Progenitor cell of endocrine pancreas (in vitro differentiated cells): ENCODE measurements at places on chromosomes 6 and 20.

DNA sequence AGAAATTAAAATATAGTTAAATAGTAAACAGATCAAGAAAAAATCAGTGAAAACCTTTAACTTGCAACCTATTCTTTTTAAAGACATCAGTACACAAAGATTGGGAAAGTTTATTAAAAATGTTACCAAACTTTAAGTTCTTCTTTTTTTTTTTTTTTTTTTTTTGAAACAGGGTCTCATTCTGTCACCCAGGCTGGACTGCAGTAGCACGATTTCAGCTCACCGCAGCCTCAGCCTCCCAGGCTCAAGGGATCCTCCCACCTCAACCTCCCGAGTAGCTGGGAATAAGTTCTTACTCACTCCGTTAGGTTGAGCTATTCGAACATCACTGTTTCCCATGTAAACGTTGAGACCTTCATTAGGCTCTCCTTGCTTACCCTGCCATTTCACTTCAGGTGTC, 5.6 kb downstream of the MAP3K5 start:
- DNase-seq = no peak

DNA sequence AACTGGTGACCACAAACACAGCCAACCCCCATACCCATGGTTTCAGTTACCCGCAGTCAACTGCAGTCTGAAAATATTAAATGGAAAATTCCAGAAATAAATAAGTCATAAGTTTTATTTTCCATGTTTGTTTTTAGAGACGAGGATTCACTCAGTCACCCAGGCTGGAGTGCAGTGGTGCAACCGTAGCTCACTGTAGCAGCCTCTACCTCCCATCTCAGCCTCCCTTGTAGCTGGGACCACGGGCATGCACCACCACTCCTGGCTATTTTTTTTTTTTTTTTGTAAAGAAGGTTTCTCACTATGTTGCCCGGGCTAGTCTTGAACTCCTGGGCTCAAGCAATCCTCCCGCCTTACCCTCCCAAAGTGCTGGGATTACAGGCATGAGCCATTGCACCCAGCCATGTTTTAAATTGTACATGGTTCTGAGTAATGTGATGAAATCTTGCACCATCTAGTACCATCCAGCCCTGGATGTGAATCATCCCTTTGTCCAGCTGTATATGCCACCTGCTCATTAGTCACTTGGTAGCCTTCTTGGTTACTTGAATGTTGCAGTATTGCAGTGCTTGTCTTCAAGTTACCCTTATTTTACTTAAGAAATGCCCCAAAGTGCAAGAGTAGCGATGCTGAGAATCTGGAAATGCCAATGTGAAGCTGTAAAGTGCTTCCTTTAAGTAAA, 14.5 kb downstream of the CSNK2A1 start:
- no peak for DNase-seq

- DNase-seq = no peak
These were observed 33.0 kb downstream of the METTL24 start for GRCh38 chr6:110325197-110325596.

GRCh38 chr6:31737315-31737990, 1.1 kb upstream of the CLIC1 start:
- DNase-seq = no peak

DNA sequence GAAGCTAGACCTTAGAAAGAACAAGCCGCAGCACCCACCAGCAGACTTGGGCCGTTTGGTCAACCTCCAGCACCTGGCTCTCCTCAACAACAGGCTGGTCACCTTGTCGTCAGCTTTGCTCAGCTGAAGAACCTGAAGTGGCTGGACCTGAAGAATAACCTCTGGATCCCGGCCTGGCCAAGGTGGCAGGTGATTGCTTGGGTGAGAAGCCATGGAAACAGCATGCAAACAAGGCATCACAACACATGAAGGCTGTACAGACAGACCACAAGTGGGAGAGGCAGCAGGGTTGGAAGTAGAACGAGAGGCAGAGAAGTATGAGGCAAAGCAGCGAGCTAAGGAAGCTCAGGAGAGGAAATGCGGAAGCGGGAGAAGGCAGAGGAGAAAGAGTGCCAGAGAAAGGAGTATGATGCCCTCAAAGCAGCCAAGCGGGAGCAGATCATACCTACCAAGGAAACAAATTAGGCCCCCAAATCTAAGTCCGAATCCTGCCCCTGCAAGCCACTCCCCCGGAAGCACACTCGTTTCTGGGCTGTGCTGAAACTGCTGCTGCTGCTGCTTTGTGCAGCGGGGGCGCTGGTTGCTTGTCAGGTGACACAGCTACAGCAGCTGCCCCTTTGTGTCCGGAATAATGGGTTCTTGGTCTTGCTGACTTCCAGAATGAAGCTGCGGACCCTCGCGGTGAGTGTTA, 121.6 kb upstream of the LGSN start:
- no peak for DNase-seq

GRCh38 chr6:98498866-98499265, 335.5 kb upstream of the POU3F2 start:
- DNase-seq = no peak
